ENCODE measurements at places on chromosomes 4 and X.

GRCh38 chrX:30865015-30865414 is 24.0 kb downstream of the TAB3 start:
- no peak for DNase-seq

DNA sequence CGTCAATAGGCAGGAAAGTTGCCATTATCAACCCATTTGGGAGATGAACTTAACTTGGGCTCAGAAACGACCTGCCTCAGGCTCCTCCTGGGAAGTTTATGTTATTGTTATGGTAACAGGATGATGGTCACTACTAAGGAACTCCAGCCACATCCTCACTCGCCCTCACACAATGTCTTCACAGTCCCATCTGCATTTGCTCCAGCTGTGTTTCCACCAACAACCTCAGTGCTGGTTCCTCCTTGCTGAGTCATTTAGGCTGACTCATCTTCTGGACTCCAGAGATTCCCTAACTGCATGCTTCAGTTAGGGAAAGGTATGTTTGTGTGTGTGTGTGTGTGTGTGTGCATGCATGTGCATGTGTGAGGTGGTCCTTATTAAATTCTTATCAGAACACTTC is 293.4 kb upstream of the BOD1L1 start:
- peak; percentile 99 for DNase-seq

DNA sequence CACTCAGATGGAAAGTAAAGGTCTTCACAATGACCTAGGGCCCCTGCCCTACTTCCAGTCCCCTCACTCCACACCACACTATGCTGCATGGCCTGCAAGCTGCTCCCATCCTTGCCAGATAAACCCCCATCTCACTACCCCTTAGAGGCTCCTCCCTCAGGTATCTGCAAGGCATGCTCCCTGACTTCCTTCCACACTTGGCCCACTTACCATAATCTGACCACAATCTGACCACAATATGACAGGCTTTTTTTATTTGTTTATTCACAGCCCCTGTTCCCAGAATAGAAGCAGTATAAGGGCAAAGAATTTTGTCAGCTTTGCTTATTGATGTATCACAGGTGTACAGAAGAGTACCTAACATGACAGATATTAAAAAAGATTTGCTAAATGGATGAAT is 124.7 kb downstream of the CAMK2D start:
- no peak for DNase-seq

- DNase-seq: no peak
Measured at GRCh38 chrX:74369666-74370065, 51.6 kb upstream of the SLC16A2 start.

DNA sequence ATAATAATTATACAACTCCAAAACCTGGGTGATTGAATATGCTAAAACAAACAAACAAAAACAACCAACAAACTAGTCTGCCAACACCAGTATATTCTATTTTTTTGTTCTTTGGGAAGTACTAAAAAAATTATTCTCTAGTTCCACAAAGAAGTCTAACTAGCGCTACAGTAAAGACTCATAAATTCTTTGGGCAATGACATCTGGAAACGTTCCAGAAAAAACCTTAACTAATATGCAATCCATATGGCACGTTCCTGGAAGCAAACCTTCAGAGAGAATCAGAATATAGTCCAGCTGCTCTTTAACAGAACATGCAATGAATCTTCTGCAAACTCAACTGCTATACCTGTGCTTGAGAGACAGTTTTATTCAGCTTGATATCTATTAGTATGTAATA is 500.1 kb downstream of the TRAM1L1 start:
- DNase-seq: peak; percentile 2

DNA sequence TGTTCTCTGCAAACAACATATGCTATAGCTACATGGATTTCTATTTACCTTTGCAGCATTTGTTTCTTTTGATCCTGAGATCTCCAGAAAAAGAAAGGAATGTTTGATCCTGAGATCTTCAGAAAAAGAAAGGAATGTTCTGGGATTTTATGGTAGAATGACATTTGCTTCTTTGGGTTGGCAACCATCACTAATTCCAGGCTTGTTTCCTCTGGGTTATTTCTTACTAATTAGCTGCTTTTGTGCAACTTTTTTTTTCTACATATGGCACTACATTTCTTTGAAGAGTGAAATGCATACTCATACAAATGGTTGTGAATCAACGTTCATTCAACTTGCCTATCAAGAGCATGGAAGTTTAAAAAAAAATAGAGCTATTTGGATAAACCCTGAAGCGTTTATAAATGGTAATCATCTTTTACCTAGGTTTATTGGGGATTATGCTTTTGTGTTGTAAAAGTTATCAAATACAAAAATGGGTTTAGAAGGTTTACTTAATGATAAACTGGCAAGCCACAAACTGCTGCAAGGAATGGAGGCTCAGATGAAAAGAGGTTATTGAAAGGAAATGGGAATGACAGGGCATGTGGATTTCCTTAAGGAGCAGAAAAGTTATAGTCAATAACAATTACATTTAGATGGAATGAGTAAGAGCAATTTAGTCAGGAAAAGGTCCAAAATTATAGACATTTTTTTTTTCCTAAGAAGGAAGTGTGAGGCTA is 95.6 kb upstream of the PCDH18 start:
- DNase-seq: no peak

DNA sequence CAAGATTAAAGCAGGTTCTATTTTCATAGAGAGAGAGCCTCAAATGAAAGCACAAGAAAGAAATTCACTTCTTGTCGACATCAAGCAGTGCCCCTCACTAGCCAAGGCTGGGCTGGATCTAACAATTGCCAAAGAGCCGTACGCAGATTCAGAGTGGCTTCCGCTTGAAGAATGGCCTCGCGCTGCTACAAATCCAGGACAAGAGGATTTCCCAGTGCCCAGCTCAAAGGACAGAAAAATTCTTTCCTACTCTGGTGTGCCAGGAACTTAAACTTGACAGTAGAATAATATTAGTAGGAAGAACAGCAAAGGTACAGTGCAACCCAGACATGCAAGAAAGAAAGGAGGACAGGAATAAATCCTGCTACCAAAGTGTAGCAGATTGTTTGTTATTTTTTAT is 56.5 kb upstream of the PPARGC1A start:
- no peak for DNase-seq

DNA sequence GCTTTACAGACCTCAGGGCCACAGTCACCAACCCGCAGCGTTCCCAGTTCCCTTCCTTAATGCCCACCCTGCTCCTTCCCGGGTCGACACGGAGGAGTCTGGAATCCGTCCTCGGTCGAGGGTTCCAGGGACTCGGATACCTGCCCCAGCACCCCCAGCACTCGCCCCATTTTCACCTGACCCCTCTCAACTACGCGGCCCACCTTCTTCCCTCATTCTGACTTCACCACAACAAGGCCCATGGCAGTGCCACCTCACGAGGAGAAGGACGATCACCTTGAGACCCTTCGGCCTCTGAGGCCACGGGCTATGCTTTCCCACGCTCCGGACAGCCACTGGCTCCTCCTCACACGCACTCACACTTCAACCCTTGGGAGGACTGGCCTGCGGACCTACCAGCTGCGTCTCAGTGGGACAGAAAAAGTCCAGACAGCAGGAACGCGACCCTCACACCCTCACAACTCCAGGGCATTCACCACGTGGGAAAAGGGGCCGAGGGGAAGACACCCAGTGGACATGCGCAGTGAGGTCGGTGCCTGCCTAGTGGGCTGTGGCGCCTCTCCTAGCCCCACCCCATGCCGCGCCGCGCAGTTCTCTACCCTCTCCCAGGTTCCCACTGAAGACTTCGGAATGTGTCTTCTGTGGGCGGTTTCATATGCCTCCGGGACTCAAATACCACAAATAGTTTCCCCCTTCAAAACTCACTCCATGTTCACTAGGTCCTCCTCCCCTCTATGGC is at the start of gene XAGE3:
TSS of gene XAGE3 (minus strand) at position 474 of the 739 bp plus-strand sequence. CDS start 950 bp downstream, outside the sequence.
- no peak for DNase-seq

DNA sequence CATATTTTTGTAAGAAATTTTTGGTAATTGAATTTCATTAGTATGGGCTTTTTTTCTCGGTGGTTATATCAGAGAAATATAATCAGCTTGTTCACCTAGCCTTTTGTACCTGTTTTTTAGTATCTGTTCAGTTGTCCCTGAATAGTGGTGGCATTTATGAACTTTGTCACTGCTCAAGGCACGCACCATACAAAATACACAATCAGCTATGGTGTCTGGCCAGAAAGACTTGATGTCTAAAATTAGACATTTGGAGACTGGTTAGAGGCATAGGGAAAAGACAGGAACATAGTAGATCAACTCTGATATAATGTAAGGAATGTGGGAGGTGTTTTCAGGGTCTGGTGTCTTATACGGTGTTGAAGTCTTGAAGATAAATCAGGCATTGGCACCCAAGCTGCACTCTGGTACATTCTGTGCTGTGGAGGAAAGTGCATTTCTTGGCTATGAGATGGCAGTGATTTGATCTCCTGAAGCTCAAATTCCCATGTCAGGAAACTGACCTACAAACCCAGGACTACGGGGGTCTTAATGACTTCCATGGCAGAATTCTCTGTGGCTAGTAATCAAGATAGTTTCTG is 3.6 kb downstream of the ART3 start:
- no peak for DNase-seq

DNA sequence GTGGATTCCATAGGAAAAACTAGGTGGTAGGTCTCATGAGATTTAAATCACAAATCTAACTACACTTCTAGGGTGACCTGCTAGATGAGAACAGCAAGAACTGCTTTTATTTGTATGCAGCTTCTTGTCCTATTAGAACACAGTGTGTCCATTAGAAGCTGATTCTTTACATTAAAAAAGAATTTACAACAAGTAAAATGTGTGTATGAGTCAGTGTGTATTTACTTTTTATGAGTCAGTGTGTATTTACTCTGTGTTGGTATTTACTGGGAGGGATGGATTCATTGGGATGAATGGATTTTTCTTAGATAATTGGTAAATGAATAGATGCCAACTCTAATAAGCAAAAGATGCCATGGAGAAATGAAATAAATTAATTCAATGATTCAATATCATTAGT is 40.6 kb upstream of the XPNPEP2 start:
- DNase-seq: no peak

DNA sequence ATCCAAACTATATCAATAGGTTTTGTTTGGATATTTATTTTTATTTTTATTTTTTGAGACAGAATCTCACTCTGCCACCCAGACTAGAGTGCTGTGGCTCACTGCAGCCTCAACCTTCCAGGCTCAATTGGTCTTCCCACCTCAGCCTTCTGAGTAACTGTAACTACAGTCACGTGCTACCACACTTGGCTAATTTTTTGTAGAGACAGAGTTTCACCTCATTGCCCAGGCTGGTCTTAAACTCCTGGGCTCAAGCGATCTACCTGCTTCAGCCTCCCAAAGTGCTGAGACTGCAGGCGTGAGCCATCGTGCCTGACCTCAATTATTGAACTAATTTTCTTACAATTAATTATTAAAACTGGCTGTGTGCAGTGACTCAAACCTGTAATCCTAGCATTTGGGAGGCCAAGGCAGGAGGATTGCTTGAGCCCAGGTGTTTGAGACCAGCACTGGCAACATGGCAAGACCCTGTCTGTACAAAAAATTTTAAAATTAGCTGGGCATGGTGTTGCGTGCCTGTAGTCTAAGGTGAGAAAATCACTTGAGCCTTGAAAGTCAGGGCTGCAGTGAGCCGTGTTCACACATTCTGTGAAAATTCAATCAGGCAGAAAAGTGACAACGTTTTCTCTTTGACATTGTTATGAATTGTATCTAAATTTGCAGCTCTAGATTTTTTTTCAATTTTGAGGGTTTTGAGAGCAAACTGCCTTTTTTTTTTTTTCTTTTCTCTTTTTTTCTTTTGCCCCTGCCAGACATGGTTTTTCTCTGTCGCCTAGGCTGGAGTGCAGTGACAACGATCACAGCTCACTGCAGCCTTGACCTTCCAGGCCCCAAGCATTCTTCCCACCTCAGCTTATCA is 66.0 kb downstream of the UBE2K start:
- no peak for DNase-seq

DNA sequence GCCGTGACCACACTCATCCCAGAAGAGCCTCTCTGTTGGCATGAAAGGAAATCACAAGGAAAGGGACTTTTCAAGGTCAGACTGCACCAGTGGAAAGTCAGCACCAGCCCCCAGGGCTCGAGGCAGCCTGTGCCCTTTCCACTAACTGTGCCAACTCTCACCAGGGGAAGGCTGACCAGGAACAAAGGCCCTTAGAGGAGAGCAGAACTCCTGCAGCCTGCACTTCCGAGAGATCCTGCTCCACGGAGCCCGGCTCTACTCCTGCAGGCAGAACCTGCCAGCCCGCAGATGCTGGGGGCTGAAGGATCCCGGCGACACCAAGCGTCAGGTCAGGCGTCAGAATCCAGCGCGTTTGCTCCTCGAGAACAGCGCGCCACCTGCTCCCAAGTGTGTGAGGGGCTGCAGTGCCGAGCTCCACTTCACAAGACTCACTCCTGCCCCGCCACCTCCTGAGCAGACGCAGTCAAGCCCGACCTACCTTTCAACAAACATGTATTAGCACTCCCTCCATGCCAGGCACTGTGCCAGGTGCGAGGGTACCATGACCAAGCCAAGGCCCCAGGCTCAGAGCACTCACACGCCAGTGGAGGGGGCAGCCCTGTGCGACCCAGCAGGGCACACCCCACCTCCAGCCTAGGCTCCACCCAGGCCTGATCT is 13.6 kb upstream of the HELT start:
- no peak for DNase-seq

GRCh38 chr4:134132086-134132783 is 69.4 kb downstream of the PABPC4L start:
- no peak for DNase-seq

GRCh38 chrX:133999031-133999705 is 13.8 kb upstream of the GPC3 start:
- peak; percentile 44 for DNase-seq

DNA sequence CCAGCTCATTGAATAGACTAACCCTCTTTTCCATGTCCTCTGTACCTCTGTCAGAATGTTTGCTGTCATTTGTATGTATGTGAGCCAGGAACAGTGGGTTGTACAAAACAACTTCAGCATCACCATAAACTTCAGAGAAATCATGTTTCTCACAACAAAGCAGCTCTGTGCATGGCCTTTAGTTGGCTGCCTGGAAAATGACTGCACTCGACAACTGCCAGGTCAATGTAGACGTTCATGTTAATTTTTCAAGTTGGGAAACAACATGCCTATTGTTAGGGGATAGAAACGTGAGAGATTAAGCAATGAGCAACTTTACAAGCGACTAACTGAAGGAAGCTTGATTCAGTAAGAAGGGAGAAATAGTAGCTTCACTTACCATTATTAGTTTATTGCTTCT is 17.9 kb upstream of the CXCL11 start:
- no peak for DNase-seq

DNA sequence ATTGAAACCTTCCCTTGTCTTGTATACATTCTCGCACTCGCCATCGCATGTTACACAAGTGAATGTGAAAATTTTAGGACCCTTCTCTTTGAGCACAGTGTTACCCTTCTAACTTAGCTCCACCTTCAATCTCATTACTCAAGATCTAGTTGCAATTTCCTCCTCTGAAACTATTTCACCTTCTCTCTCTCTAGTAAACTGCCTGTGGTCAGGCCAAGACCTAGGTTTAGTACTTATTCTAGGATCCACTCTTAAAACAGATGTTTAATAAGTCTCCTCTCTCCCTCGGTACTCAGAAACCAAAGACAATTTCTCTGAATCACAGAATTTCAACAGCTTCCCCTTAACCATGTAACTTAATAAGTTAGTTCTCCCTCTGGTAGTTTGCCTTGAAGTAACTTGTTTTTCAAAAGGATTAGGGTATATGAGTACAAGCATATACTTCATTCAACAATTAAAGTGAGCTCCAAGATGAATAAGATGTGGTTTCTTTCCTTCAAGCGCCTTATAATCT is 156.0 kb downstream of the SH3KBP1 start:
- DNase-seq: no peak
